ENCODE measurements at places on chromosomes 2 and 18. TPM values are rescaled to one million over a fixed set of nuclear protein-coding genes. Genes with fewer than 3 reads are reported as not detected.
A peak's percentile ranks its signal among the peaks of the same experiment; 100 is the strongest.

TNS1 gene
- 101 TPM for total RNA-seq

INPP4A gene
- total RNA-seq = 35.8 TPM

UPP2 gene
- not detected for total RNA-seq

ACMSD gene
- not detected for total RNA-seq

GKN2 gene
- total RNA-seq = not detected

DSG1 gene
- total RNA-seq = not detected

OBSL1 gene
- 19.7 TPM for total RNA-seq

TMEM178A gene
- total RNA-seq = 7.5 TPM

RGPD3 gene
- 0.48 TPM for total RNA-seq

DNA sequence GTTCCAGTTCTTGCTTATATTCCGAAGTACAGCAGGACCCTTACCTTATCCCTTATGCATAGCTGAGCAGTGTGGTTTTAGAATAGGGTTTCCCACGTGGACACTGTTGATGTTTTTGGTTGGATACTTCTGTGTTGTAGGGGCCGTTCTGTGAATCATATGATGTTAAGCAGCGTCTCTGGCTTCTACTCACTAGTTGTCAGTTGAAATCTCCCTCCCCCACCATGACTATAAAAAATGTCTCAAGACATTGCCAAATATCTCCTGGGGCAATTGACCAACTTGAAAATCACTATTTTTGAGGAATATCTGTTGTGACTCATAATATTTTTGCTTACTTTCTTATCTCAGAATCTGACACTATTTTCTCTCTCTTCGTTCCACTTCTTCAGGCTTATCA lies 713.7 kb downstream of the TSN start:
- no peak for DNase-seq

DNA sequence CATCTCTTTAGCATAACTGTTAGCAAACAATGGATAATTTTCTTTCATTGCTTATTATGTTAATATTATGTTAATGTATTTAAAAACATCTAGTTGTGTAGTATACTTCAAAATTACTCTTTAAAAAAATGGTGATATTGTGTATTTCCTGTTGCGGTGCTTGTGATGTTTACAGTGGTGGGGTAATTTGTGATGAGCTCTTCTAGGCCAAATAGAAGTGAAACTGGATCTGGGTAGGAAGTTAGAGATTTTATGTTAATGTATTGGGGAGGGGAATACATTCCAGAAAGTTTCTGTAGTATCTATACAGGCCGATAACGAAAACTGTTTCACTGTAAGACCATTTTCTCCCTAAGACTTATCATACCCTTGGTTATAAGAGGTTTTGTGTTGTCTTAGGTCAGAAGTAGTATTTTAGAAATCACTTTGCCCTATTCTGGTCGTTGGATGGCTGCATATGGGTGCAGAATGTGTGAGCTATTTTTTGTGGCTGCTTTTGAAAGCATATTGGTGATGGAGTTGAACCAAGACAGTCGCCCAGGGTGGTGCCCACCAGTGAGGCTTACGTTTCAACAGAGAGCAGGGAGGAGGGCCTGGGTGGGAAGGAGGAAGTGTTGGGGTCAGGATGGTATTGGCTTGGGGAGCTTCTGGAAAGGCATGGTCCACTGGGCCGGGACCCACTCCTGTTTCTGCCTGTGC lies 5.8 kb downstream of the TSHZ1 start:
- DNase-seq = no peak

DNA sequence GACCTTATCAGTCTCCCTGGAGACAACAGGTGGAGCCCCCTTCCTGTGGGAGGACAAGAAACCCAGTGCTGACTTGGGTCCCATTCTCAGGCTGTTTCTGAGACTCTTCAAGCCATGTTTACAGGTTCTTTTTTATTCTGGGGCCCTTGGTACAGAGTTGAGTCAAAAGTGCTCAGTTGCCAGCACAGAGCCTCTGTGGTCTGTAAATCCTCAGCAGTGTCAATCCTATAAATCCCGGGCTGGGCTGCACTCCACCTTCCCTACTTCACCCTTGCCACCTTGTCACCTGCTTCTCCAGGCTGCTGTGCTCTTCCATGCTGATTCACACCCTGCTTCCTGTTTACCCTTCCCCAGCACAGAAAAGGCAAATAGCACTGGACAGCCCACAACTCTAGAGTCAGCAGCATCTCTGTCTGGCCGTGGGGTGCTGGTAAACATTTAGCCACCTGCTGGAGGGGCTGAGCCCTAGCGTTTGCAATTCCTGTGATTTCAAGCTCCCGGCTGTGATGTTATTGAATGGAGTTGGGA lies 74.7 kb downstream of the TNFRSF11A start:
- peak; percentile 18 for DNase-seq

- DNase-seq = no peak
Observed at GRCh38 chr18:35912332-35912731, 60.1 kb upstream of the RMP24 start.

DNA sequence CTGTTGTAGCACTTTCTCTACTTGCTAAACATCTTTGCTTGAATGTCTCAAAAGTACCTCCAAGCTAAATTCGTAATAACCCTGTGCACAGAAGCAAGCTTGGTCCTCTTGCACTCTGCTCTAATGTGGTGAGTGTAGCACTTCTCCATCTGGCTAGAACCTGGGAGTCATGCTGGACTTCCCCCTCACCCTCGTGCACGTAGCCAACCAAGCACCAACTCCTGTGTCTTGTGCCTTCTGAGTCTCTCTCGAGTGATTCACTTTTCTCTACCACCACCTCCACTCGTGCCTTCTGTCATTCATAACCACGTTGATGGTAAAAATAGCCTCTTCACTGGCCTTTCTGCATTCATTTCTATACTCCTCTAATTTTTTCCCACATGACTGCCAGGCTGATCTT lies 91.9 kb upstream of the KCNE4 start:
- DNase-seq = no peak

GRCh38 chr2:235504441-235505180 lies 10.8 kb downstream of the AGAP1 start:
- DNase-seq = no peak

- DNase-seq = no peak
Observed at GRCh38 chr2:102809291-102810189, 47.7 kb downstream of the TMEM182 start.

All from transverse colon (tissue), 4 donors.